ENCODE measurements at places on chromosomes 11 and 22. TPM values are rescaled to one million over a fixed set of nuclear protein-coding genes. Genes with fewer than 3 reads are reported as not detected.

- peak; percentile 63 for DNase-seq
Observed at GRCh38 chr22:19868773-19869471, 14.2 kb upstream of the GNB1L start.

GRCh38 chr11:108853864-108854263 lies 189.0 kb downstream of the DDX10 start:
- no peak for DNase-seq

GRCh38 chr22:27734066-27734465 lies 67.5 kb downstream of the MN1 start:
- DNase-seq: no peak

GRCh38 chr22:42544686-42545085 lies 9.1 kb upstream of the SERHL2 start:
- DNase-seq: no peak

Gene VPREB3
- 0.43 TPM for total RNA-seq

GRCh38 chr11:117930668-117931330 lies 1.6 kb upstream of the TMPRSS13 start:
- no peak for DNase-seq

DNA sequence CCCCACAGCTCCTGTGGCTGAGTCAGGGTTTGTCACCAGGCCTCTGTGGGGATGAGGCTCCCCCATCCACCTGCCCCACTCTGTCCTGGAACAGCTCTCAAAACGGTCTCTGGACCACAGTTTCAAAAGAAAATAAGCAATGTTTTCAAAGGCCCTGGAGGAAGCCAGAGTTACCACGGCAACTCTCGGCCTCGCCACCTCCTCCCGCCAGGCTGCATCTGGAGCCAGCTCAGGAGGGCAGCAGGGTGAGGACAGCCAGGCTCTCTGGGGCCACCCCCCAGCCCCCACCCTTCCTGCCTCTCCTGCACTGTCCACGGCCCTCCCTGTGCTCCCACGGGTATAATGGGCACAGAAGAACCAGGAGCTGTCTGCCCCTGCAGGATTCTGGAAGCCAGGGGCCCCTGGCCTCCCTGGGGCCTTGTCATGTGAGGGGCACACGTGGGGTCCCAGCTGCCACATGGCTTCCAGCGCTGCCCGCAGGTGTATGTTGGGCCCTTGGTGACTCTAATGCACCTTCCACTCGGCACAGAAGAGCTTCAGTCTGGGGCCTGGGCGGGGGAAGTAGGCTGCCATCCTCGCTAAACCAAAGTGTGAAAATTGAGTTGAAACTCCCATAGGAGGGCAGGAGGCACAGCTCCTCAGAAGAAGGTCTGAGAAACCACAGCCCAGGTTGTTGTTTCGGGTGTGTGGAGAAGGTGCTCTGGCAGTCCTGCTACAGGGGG lies 10.3 kb downstream of the CD81 start:
- DNase-seq: no peak
